ENCODE measurements at places on chromosomes 6 and 20. TPM values are rescaled to one million over a fixed set of nuclear protein-coding genes. Genes with fewer than 3 reads are reported as not detected.

Gene CLPSL2
- not detected for total RNA-seq

Gene KCNQ5
- 7.2 TPM for total RNA-seq

DNA sequence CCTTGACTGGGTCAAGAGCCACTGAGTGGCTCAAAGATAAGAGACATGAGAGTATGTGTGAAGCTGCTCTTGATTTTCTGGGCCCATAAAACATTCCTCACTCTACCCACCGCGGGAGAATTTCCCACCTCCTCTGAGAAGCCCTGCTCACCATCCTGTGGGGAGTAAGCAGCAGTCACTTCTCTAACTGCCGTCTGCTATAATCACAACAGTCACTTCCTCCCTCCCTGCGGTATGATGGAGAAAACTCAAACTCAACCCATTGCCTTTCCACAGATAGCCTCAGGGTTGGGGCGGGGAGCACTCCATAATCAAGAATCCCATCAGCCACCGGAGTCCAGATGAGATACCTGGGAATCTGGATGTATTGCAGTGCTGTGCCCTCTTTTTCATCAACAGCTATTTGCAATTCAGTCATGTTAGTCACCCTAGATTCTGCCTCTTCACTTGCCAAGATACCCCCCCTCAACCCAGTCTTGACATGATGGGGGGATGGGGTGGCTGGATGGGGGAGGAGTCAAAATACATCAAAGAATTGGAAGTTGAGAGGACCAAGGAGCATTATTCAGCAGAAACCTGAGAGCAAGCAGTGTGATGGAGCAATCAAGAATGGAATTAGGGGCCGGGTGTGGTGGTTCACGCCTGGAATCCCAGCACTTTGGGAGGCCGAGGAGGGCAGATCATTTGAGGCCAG, 5.1 kb downstream of the MOCS1 start:
- no peak for DNase-seq
- H3K36me3 ChIP-seq, result no peaks in the 10 kb centered on the region
- H3K4me3 ChIP-seq, result no peak overlapping the region
- no peak overlapping the region for H3K27ac ChIP-seq
- H3K27me3 ChIP-seq, result peaks cover 10% of the 10 kb centered on the region
- no peaks in the 10 kb centered on the region for H3K4me1 ChIP-seq

GRCh38 chr20:3115190-3116107, 30.9 kb upstream of the AVP start:
- H3K4me3 ChIP-seq, result no peak overlapping the region
- peaks cover 14% of the 10 kb centered on the region for H3K36me3 ChIP-seq

Gene LRRN4
- total RNA-seq, result not detected

GRCh38 chr6:84050408-84050807, 16.8 kb downstream of the MRAP2 start:
- no peak overlapping the region for H3K4me3 ChIP-seq
- no peak for DNase-seq
- H3K36me3 ChIP-seq, result no peaks in the 10 kb centered on the region
- no peaks in the 10 kb centered on the region for H3K27me3 ChIP-seq
- H3K27ac ChIP-seq, result no peak overlapping the region

DNA sequence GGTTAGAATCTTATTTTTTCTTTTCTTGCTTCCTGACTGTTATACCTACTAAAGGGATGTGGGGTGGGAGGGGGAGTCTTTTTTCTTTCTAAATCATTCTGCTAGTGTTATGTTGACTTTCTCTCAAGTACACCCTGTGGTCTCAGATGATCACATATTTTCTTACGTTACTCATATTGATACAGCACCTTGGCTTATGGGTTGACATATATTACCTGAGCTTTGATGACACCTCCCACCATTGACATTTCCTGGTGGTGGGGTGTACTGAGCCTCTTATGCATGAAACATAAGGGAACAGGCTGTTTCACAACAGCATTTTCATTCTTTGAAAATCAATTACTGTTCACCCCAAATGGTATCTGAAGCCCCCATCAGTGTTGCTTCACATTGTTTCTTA, 169.8 kb downstream of the MMS22L start:
- no peaks in the 10 kb centered on the region for H3K36me3 ChIP-seq
- no peak for DNase-seq
- H3K4me3 ChIP-seq, result no peak overlapping the region
- peaks cover 2% of the 10 kb centered on the region for H3K27me3 ChIP-seq
- H3K27ac ChIP-seq, result no peak overlapping the region

Gene TAF8
- total RNA-seq, result 53.2 TPM

DNA sequence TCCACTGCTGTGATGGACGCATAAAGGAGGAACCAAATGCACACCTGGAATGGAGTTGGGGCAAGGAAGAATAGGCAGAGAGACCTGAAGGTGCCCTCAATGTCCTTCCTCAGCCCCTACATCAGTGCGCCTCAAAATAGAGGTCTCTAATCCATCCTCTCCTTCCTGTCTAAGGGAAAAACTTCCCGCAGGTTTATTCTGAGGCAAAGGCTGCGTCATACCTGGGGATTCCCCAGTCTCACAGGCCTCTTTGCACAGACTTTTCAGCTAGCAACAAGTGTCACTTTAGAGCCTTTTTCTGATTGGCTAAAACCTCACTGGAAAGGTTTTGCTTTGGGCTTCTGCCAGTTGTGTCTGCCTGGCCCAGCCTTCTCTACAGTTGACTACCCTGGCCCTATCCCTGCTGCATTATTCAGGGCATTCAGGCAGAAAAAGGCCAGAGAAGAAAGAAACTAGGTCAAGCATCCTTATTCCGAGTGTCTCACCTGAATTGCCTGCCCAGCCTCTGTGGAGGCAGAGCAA, 1.8 kb upstream of the HLA-DQB1 start:
- H3K36me3 ChIP-seq, result peaks cover 40% of the 10 kb centered on the region
- peak overlapping the region; percentile 89 for H3K27ac ChIP-seq
- H3K4me3 ChIP-seq, result no peak overlapping the region
- peaks cover 14% of the 10 kb centered on the region for H3K27me3 ChIP-seq
- DNase-seq, result peak; percentile 73

Gene DLK2
- total RNA-seq, result not detected

GRCh38 chr20:34426026-34426425, 63.0 kb downstream of the ITCH start:
- H3K4me1 ChIP-seq, result no peaks in the 10 kb centered on the region
- peaks cover 29% of the 10 kb centered on the region for H3K36me3 ChIP-seq
- no peak for DNase-seq
- H3K27me3 ChIP-seq, result no peaks in the 10 kb centered on the region
- H3K4me3 ChIP-seq, result no peak overlapping the region
- H3K27ac ChIP-seq, result no peak overlapping the region

DNA sequence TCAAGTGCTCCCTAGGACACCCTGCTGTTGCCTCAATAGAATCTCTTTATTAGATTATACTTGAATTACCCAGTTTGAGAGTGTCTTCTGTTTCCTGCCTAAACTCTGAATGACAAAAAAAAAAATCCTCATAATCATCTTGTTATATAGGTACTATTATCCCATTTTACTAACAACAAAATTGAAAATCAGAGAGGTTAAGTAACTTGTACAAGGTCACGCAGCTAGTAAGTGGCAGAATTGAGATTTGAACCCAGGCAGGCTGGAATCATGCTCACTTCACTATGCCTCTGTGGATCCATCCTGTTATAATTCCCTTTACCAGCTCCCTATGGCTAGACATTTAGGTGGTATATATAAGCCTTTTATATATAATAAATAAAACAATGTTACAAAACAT, 36.6 kb upstream of the UBR2 start:
- DNase-seq, result no peak
- no peaks in the 10 kb centered on the region for H3K27me3 ChIP-seq
- no peak overlapping the region for H3K4me3 ChIP-seq
- no peaks in the 10 kb centered on the region for H3K36me3 ChIP-seq

Gene DEFB127
- total RNA-seq, result not detected
